BJ (cell line): ENCODE measurements at places on chromosomes 12 and 14.

DNA sequence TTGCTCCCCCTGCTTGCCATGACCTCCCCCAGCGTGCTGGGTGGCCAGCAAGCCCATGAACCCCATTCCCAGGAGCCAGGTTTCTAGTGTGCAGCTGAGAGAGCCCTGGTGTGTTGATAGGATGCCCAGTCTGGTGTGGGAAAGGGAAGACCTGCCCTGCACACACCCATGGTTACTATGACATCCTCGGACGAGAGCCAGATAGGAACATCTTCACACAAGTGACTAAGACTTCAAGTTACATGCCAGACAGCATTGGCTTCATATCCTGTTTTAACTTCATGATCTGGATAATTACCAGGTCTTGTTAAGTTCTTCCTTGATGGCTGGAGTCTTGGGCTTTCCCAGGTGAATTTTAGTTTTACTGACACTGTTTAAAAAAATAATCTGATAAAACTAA is 196.6 kb upstream of the EGLN3 start:
- no peak for DNase-seq

DNA sequence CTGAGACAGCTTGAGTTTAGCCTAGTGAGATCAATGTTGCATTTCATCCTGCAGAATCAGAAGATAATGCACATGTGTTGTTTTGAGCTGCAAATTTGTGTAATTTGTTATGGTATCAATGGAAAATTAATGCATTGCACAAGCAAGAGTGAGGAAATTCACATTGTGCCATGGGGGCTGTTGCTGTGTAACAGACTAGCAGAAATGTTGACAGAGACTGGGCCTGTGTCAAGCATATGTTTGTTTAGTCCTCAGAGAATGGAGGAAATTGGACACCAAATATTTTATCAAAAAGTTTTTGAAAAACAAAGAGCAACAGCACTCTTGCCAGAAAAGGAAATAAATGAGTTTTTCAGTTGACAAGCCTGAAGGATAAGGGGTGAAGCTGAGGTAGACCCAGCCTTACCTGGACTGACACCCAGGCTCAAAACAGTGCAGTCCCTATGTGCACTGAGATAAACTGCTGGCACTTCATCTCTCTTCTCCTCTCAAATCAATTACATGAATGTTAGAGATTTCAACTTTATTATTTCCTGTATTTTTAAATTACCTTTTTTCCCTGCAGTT is 1150.0 kb downstream of the FSCB start:
- no peak for DNase-seq

DNA sequence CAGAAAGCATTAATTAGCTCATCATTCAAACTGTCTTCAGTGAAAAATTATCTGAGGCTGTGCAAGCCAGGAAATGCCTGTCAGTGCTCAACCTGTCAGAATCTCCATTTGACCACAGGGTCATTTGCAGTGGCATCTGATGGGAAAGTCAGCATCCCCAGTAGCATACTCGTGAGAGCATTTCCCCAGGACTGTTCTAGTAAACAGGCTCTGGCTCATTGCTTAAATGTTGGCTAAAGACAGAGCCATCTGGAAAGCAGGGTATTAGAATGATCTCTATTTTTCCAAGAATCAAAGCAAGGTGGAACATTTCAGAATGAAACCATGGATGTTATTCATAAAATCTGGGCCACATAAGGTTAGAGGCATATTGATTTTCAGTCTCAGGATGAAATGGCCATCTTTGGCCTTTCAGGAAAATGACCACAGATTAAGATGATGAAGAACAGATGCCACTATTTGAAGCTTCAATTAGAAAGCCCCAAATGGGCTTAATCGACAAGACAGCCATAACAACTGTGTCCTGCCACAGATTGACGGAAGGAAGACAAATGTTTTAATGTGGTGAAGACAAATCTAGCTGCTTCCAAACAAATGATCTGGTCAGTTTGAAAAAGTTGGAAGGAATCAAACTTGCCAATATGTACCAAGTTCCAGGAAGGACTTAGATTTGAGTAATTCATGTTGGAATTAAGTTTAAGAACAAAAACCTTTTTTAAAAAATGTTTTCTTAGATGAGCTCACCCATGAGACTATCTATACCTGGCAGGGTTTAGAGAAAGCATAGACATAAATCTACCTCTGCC is 94.0 kb upstream of the FAR2 start:
- DNase-seq: no peak

- DNase-seq: no peak
Measured at GRCh38 chr12:61098031-61098580, 1162.1 kb upstream of the USP15 start.

GRCh38 chr12:49129332-49130150 is 1.7 kb downstream of the TUBA1B start:
- DNase-seq: no peak

GRCh38 chr14:27390155-27390554 is 792.3 kb upstream of the NOVA1 start:
- no peak for DNase-seq

- no peak for DNase-seq
Measured at GRCh38 chr14:92677087-92677668, 71.2 kb downstream of the LGMN start.

- DNase-seq: no peak
Measured at GRCh38 chr12:74988156-74988555, 221.5 kb downstream of the KCNC2 start.

GRCh38 chr12:109718390-109718789 is 4.8 kb downstream of the FAM222A start:
- DNase-seq: no peak

DNA sequence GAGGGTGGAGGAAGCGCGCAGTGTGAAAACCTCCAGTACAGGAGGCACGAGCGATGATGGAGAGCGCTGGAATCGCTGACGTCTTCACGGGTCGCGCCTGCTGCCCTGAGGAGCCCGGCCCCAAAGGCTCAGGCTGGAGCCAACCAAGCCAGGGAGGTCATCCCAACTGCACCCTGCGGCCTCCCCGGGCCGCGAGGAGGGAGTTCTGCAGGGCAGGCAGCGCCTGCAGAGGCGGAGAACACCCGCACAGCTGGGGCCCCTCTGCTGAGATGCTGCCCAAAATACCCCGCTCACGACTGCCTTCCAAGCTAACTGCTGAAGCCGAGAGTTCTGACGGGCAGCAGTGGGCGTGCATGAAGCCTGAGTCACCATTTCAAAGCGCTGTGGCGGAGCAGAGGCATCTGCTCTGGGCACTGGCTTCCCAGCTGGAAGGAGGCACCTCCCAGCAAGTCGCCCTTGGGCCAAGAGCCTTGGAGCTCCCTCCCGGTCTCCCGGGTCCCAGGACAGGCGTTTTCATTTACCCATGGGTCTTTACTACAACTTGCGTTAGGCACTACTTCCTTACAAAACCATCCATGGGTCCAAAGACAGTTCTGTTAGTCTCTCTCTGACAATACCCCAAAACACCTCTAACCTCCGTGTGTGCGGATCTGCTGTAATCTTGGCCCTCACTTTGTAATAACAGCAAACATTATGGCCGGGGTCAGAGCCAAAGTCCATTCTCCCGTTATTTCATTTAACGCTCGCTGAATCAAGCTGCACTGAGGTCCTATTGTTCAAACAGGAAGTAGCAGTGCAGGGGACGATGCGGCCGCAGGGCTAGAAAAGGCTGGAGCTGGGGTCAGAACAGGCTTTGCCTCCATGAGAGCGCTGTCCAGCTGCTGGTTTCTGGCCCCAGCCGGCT is 60.1 kb upstream of the RIMBP2 start:
- DNase-seq: peak; percentile 46

- no peak for DNase-seq
Measured at GRCh38 chr14:97762386-97762785, 965.2 kb downstream of the VRK1 start.

DNA sequence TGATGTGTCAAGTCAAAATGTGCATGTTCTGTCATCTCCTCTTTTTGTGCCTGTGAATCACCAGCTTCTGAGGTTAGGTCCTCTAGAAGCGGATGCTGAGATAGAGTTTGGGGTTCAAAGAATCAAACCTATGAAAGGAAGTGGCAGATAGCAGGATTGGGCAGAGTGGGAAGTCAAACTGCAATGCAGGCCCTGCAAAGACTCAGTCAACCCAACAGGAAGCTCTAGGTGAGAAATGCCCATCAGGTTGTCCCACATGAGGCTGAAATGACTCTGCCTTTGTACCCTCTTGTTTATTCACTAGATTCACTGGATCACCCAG is 4.5 kb upstream of the MIA2 start:
- no peak for DNase-seq

DNA sequence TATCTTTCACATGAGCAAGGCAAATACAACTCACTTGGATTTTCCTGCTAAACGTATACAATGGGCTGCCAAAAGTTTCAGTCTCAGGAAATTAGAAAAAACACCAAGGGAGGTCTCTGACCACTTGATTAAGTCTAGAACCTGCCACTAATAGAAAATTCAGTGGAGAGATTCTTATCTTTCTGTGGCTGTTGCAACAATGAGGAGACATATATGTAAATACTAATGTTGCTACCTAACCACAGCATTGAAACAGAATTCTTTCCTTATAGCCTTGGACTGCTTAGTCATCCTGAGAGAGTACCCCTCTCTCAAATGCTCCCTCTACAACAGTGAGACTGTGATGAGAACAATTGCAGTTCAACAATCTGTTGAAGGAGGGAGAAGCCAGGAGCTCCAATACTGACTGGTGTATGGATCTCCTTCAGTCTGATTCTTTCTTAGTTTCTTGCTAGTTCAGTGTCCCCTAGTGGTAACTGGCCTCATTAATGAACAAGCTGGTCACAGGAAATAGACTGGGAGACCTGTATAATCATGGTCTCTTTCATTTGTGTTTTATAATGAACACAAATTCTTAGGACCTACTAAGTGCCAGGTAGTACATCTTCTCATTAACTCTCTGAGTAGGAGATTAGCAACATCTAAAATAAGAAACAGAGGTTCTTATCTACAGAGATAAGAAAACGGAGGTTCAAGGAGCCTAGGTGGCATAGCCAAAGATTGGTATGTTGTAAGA is 164.5 kb downstream of the SLC38A4 start:
- peak; percentile 26 for DNase-seq

DNA sequence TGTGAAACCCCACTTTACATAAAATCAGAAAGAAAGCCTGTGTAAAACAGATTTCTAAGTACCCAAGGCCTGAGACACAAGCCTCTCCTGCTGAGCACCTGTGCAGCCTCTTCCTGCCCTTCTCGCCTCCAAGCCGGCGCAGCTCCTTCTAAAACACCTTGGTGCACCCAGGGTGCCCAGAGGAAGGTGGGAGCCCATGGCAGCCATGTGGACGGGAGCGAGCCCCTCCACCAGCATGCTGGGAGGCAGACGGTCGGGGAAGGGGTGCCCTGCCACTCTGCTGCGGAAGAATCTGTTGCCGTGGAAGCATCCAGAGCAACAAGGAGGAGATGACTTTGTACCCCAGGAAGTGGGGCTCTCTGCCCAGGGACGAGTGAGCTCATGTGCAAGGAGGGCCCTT is 103.1 kb upstream of the C14orf180 start:
- no peak for DNase-seq

- DNase-seq: no peak
Measured at GRCh38 chr12:59179231-59179630, 258.9 kb upstream of the LRIG3 start.

DNA sequence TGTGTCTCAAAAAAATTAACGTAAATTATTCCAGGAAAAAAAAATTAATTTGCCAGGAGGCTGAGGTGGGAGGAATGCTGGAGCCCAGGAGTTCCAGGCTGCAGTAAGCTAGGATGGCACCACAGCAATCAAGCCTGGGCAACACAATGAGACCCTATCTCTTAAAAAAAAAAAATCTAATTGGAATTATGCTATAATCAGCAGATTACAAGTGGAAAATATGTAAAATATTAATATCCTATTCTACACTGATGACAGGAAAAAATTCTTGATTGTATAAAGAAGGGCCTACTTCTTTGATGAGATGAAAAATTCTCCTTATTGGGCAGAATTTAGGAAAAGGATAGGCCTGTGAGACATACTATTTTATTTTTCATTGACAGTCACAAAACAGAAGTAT is 114.0 kb downstream of the RALGAPA1 start:
- DNase-seq: no peak

- DNase-seq: no peak
Measured at GRCh38 chr12:83075471-83075870, 388.8 kb downstream of the TMTC2 start.

DNA sequence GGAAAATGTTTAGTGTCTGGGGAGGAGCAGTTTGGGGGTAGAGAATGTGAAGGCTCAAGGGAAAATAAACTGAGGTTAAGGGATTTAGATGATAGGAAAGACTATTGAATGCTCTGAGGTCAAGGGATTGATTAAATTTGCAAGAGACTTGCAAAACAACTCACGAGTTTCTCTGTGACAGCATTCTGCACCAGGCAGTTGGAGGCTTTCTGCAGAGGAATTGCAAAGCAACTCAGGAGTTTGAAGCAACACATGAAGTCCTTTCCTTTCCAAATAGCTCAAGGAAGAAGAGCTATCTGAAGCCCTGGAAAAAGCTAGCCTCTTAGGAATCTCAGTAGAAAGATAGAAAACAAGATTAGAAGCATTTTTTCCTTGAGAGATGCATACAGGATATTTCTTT is 23.9 kb downstream of the SLC7A8 start:
- no peak for DNase-seq

GRCh38 chr12:54300225-54300731 is 537 bp downstream of the NFE2 start:
- DNase-seq: no peak

DNA sequence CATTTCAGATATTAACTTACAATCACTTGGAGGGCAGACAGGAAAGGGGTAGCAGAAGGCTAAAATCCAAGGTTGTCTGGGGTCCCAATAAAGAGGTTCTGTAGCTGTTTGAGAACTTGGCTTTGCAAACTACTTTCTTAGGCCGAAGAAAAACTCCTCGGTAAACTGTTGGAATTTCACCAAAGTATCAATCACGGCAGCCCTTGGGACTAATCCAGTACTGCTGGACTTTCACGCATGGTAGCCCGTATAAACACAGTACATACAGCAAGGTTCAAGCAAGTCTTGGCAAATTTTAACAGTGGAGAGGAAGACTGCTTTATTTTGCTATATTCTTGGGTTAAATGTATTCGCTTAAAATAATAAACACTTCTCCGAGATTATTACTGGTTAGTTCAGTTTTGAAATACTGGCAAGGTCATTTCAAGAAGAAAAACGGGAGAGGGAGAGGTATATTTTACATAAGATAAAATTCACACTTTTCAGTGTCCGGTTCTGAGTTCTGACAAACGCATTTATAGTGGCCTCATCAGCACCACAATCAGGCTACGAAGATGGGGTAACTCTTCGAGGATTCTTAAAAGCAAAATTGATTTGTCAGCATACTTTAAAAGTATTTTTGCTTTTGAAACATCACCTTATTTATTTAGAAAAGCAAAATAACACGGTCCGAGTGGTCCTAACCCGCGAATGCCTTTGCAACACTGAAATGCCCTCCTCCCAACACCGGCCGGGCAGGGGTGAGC is 1.3 kb downstream of the SETD3 start:
- no peak for DNase-seq

GRCh38 chr12:60930151-60930550 is 1330.1 kb upstream of the USP15 start:
- DNase-seq: no peak

DNA sequence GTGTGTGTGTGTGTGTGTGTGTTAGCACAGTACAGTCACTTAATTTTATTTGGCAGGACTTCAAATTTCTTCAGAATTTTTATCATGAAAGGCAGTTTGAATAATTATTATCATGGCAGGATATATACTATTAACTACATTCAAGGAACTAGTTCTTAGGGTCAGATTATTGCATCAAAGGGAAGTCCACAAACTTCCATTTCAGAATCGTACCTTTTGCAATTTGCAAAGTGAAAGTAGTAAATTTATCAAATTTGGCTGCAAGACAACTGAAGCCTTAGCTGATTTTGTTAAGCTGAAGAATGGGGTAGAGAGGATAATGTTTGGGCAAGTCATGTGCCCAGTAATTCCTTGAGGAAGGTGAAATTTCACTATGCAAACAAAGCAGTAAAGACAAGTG is 68.2 kb downstream of the PLEKHG7 start:
- no peak for DNase-seq
